ENCODE measurements at places on chromosomes 6 and 20.

- DNase-seq = no peak
Observed at GRCh38 chr20:62378215-62378614, 8.7 kb upstream of the RPS21 start.

DNA sequence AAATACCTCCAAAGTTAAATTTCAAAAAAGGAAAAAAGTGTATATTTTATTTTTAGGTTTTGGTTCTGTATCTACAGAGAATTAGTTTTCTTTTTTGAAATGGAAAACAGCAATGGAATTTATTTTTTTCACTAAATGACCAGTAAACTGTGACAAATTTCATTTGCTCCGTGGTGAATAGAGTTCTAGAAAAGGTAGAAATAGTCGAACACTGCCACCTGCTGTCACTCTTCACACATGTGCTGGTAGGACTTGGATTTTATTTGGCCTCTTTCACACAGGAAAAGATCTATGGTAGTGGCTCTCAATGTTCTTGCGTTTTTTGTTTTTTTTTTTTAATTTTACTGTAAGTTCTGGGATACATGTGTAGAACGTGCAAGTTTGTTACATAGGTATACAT is 312.5 kb downstream of the EYA4 start:
- DNase-seq = no peak

GRCh38 chr6:111846492-111847409 is 26.5 kb downstream of the FYN start:
- no peak for DNase-seq

- DNase-seq = no peak
Observed at GRCh38 chr6:43713643-43714310, 26.2 kb upstream of the MRPS18A start.

DNA sequence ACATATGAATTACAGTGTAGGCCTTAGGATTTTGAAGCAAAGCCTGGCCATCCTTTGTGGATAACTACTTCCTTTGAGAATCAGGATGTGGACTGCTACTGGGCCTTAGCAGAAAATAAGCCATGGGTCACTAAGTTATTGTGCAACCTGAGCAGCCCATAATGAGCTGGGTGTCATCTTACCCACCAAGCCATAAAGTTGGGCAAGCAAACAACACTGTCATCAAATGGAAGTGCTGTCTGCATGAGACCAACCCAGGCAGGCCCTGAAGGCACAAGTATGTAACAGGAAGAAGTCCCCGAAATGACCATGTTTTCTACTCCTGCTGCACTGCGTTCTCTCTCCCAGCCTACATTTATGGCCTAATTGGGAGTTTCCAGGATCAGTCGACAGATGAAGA is 205.6 kb upstream of the GGTLC1 start:
- no peak for DNase-seq

DNA sequence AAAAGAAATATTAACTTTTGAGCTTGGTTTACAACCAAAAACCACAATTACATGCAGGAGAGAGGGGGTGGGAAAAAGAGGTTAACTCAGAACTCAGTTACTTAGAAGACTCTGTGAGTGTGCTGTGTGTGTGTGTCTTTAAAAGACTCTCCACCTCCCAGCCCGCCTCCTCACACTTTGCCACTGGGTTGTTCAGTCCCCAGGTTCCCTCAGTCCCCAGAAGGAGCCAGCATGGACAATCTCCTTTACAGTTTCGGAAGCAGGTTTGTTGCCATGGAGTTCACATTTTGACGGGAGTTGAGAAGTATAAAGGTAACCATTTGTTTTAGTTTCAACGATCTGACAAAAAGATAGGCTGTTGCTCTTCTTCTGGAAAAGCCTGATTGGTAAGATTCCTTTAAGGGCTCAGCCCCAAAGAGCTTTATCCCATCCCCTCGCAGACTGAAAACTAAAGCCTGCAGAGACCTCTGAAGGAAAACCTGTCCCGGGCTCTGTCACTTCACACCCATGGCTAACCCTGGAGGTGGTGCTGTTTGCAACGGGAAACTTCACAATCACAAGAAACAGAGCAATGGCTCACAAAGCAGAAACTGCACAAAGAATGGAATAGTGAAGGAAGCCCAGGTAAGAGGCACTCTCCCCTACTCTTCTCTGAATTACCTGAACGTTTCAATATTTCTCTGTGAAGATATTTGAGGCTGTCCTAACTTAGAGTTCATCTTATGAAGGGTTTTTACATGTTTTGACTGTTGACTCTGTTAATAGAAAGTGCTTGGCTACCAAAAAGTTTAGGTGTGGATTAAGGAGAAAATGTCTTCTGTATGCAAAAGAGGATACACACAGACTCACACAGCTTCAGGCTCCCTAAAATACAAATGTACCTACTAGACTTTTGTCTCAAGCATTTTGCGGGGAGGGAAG is at the start of gene SPTLC3:
Gene SPTLC3, plus strand, starts transcription at position 212 of the 921 bp plus-strand sequence. Its CDS starts 296 bp downstream, at position 508.
- no peak for DNase-seq

- no peak for DNase-seq
Observed at GRCh38 chr6:51339728-51340127, 521.1 kb downstream of the TFAP2B start.

DNA sequence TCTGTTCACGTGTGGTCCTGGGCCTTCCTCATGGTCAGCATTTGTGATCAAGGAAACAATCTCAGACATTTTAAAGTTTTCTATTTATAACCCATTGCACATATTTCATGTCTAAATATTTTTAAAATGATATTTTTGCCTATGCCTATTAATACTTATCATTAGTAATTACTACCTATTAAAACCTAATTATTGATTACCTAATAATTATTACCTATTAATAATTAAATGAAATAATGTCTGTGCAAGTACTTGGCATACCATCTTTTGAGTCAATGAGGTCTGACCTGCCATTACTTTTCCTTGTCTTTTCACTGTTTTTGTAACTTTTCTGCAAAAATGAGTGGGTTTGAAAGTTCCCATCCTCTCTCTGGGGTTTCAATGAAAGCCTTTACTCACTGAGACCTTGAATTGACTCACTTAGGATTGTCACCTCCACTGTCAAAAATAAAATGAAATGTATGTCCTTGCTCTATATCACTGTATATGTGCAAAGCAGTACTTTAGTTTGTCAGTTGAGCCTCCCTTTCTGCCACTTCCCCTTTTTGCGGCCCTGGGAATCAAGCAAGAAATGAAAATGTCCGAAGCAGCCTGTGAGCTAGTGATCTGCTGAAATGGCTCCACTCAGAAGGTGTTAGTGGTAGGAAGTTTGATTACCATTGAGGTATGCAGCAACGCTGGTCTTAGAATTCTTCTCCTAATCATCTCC is 87.8 kb downstream of the L3MBTL3 start:
- no peak for DNase-seq

DNA sequence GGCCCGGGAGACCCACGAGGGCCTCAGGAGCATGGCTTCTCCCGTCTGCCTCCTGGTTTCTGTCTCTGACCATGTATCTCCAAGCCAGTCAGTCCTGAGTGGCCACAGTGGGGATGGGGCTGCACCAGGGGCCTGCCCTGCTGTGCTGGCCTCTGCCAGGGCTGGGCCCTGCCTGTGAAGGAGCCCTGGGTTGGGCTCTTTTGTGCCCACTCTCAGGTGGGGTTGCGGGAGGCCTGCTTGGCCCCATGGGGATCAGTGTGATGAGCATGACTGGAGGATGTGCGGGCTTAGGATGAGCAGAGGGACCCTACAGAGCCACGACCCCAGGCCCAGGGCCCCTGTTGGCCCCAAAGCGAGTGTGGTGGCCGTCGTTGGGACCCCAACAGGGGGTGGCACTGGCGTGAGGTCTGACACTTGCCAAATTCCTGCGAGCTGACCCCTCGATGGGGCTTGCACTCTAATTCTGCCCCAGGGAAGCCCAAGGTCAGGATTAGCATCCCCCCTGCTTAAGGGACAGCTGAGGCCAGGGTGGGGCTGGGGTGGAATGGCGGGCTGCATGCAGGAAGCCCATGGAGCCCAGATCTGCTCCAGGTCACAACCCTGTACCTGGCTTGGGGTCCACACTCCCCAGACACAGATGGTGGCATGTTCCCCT is 90.0 kb upstream of the BHLHE23 start:
- DNase-seq = no peak

- DNase-seq = no peak
Observed at GRCh38 chr6:94623586-94623985, 953.7 kb upstream of the MANEA start.

GRCh38 chr6:15266423-15266996 is 20.6 kb downstream of the JARID2 start:
- DNase-seq = no peak

GRCh38 chr6:108157981-108158525 is 7.8 kb upstream of the NR2E1 start:
- no peak for DNase-seq

DNA sequence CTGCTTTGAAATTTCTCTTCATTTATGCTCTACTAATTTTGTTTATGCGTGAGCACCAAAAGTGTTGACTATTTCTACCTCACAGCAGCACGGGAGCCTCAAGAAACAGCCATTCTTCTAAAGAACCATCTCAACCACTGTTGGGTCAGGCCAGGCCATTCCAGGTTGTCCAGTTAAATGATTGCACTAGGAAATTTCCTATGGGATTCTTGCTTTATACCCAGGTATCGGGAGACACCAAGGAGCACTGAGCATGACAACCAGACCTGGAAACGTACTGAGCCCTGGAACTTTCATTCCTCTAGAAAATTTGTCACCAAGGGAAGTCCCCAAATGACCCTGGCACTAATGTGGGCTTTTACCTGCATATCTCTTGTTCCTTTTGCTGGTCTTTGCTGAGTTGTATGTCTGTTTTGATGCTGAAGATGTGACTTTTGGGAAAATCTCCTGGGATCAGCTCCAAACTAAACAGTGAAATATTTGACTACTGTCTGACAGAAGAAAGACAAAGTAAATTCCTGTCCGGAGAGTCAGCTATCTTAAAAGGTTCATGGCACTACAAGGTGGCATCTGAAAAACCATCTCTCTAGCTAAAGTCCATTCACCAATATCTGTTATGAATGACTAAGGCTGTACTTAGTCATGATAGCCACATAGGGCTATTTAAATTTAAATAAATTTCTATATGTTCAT is 70.5 kb downstream of the SNAP25 start:
- no peak for DNase-seq

GRCh38 chr6:135522965-135523692 is 25.6 kb upstream of the AHI1 start:
- no peak for DNase-seq

DNA sequence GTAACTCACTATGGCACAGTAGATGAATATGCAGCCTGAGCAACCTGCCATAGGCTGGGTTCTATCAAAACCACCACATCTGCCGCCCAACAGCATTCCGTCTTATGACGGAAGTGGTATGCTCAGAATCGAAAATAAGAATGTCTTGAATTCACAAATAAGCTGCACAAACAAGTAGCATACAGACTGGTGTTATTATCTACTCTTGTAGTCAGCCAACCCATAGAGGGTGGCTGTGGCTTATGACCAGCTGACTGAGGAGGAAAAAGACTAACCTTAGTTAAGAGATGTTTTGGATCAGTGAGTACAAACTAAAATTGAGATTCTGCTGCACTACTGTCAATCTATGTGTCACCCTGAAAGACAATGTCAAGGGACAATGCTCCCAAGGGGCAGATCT is 1255.1 kb upstream of the EYS start:
- DNase-seq = no peak

- DNase-seq = no peak
Observed at GRCh38 chr6:69914015-69914485, 47.7 kb downstream of the COL19A1 start.

DNA sequence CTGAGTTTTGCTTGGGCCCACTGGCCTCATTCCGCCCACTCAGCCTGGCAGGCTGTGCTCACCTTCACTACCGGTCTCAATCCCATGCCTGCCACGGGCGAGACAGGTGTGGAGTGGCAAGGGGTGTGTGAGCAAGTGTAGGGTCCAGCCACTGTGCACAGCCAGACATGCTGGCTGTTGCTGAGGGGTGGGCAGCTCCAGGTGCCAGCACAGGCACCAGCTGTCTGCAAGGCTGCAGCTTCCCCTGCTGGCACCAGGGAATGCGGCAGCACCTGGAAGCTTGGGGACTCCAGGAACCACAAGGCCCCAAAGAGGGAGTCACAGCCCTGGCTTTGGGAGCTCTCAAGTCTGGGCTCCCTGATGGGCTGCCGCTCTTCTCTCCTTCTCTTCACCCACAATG is 372.7 kb downstream of the CBLN4 start:
- DNase-seq = no peak

DNA sequence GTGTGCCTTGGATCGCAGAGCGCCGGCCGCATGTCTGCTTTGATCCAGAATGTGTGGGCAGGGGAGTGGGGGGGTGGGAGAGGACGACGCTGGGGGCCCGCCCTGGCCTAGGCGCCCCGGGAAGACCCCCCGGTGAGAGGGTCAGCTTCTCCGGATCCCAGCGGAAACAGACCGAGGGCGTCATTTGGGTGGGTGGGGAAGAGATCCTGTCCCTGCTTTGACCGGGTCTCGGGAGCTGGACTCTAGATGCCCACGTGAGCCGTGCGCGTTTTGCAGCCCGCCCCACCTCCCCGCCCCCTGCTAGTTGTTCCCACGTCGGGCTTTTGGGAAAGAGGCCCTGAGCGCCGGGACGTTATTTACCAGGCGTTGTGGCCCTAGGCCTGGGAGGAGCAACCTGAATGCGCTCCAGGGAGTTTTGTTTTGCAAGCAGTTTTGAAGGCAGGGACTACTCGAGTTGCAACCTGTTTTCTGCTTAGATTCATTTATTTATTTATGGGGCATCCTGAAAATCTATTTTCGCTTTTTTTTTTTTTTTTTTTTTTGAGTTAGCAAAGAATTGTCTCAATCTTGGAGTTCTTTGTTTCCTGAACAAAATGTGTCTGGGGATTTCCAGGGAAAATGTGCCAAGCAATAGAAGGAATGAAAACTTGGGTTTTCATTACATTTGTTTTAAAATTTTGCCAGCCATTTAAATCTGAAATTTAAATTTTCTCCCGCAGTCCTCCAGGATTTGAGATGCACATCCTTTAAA is 1.6 kb downstream of the DSP start:
- no peak for DNase-seq

DNA sequence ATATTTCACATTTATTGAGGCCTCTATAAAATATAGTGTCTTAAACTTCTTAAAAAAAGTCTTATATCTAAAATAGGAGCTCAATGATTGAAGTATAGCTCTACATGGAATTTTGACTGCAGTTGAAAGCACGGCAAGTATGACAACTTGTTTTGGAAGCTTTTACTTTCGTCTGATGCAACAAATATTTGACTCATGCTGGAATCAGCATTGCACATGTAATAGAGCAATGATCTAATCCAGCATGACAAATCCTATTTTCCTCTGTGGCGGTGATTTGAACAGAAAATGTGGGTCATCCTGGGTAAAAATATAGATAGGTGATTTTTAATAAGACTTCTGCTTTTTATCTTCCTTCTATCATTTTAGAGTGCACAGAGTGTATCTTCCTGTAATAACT is 111.6 kb downstream of the TINAG start:
- no peak for DNase-seq

- no peak for DNase-seq
Observed at GRCh38 chr6:37695857-37696219, 1.8 kb downstream of the MDGA1 start.

GRCh38 chr6:38901802-38902522 is 146.6 kb upstream of the GLP1R start:
- no peak for DNase-seq

- DNase-seq = no peak
Observed at GRCh38 chr20:34675993-34676641, 775 bp downstream of the PIGU start.

- DNase-seq = no peak
Observed at GRCh38 chr6:167504385-167504961, 179.6 kb downstream of the TTLL2 start.

- DNase-seq = no peak
Observed at GRCh38 chr20:55500130-55500529, 505.2 kb downstream of the CBLN4 start.

- DNase-seq = no peak
Observed at GRCh38 chr20:45962031-45962755, 9.8 kb downstream of the ZNF335 start.

GRCh38 chr20:48788486-48789072 is 39.2 kb downstream of the PREX1 start:
- DNase-seq = no peak

All from stimulated activated CD8-positive, alpha-beta memory T cell treated with anti-CD3 and anti-CD28 coated beads, Interleukin-15, amount 100 ng/mL, for 1 hour (primary cell).